ENCODE measurements at places on chromosomes 13 and 19.
A peak's percentile ranks its signal among the peaks of the same experiment; 100 is the strongest.

GRCh38 chr19:7006135-7006704, 15.0 kb downstream of the MBD3L2B start:
- DNase-seq: no peak

DNA sequence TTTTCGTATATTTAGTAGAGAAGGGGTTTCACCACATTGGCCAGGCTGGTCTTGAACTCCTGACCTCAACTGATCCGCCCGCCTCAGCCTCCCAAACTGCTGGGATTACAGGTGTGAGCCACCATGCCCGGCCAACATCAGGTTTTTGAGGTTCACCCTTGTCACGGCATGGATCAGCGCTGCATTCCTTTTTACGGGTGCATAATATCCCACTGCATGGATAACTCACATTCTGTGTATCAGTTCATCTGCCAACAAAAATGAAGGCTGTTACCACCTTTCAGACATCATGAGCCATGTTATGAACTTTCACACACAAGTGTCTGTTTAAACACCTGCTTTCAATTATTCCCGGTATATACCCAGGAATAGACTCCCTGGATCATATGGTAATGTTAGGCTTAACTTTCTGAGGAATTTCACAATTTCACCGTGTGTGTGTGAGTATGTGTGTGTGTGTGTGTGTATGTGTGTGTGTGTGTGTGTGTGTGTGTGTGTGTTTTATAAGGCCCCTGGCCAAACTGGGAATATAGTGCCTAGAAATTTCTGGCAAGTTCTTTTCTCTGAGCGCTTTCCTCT, 52.2 kb downstream of the AP1M1 start:
- DNase-seq: no peak

- peak; percentile 20 for DNase-seq
Measured at GRCh38 chr19:52896431-52897137, 851 bp downstream of the ZNF320 start.

DNA sequence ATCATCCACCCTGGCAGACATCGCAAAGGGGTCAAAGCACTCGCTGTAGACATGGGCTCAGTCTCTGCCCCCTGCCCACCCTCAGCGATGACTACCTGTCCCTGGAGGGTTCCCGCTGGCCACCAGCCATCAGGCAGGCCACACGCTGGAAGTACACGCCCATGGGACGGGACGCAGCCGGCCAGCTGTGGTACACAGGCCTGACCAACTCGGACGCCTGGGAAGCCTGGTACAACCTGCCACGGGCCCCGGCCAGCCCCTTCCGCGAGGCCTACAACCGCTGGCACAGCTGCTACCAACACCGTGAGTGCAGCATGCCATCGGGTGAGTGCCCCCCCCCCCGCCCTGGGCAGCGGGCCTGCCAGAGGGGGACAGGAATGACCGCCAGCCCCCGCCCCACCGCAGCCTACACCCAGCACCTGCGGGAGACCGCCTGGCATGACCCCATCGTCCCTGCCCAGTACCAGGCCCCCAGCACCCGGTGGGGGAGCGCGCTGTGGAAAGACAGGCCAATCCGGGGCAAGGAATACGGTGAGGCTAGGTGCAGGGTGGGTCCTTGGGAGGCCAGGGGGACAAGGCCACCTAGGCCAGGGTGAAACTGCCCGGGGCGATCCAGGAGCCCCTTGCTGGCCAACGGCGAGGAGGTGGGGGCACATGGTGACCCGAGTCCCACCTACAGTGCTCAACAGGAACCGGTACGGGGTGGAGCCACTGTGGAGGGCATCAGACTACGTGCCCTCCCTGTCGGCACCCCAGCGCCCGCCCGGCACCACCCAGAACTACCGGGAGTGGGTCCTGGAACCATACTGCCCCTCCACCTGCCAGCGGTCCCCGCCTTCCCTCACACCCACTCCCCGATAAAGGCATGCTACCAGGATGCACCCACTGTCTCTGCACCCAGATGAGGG, 4.4 kb downstream of the TEKTIP1 start:
- DNase-seq: no peak

DNA sequence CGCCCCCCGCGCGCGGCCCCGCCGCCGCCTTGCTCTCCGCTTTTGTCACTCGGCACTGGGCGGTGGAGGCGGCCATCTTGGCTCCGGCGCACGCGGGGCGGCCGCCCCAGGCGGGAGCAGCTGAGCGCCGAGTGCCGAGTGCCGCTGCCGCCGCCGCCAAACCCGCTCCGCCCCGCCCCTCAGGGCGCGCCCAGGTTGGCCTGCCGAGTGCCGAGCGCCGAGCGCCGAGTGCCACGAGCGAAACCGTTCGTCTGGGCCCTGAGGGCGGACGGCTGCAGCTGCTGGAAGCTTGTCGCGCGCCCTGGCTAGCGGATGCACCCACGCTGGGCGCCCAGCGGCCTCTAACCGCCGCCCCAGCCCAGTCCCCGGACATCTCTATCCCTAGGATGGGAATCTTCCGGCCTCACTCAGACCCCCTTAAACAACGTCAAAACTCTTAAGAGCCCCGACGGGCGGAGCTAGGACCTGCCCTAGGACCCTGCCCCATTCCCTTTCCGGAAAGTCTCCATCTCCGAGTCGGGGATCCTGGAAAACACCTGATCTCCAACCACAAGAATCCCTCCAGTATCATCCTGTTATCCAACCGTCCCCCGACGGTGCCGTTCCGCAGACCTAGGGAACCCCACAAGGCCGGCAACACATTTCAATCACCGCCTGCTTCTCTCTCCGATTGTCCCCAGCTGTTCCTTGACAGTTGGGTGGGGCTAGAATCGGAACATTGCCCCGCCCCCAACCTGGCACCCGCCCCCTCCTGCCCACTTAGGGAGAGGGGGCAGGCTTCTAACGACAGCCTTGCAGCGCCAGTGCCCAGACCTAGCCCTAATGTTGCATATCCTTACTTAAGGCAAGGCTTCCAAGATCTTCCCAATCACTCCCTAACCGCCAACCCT, 14.1 kb upstream of the AKAP8L start:
- DNase-seq: peak; percentile 95

GRCh38 chr13:92313382-92313781, 913.2 kb upstream of the GPC6 start:
- DNase-seq: no peak

DNA sequence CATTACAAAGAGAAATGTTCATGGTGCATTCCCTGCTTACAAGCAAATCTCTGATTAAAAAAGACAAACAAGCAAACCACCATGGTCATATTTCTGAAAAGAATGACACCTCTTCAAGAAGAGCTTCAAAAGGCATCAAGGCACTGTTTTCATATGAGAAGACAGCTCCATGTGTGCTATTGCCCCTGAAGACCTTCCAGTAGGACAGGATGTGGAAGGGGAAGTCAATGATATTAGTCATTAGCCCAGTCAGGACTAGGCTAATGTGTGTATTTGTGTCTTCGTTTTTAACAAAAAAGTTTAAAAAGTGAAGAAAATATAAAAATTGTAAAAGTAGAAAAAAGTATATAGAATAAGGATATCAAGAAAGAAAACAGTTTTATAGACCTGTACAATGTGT, 534.7 kb upstream of the ARGLU1 start:
- no peak for DNase-seq

DNA sequence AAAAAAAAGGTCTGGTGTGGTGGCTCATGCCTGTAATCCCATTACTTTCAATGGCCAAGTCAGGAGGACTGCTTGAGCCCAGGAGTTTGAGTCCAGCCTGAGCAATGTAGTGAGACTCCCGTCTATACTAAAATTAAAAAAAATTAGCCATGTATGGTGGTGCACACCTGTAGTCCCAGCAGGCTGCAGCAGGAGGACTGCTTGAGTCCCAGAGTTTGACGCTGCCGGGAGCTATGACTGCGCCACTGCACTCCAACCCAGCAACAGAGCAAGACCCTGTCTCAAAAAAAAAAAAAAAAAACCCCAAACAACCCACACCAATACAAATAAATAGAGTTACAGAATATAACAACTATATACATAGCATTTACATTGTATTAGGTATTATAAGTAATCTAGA, 65.7 kb downstream of the MICU2 start:
- no peak for DNase-seq

DNA sequence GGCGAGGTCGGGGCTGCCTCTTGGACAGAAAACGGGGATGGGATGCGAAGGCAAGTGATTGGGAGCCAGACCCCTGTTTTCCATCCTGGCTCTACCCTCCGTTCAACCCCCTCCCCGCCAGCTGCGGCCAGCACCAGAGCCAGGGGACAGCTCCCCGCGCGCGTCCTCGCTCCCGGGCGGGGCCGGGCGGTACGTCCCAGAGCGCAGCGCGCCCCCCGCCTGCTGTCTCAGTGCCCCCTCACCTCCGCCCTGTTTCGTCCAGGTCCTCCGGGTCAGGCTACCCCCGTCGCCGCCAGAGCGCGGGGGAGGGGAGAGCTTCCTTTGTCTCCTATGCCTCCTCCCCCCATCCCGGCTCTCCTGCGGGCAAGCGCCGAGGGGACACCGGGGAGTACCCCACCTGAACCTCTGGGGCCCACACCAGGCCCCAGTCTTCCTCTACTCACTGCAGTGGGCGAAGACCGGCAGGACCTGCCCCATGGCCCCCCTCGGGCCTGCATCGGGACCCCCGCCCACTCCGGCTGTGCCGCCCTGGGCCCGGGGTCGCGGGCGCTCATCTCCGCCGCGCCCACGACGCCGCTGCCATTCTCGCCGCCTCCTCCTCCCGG, 396 bp downstream of the RTN2 start:
- DNase-seq: peak; percentile 89

GRCh38 chr19:39546599-39546998, 6.6 kb upstream of the EID2 start:
- DNase-seq: no peak

- DNase-seq: no peak
Measured at GRCh38 chr19:309206-309565, 18.0 kb upstream of the PLPP2 start.

DNA sequence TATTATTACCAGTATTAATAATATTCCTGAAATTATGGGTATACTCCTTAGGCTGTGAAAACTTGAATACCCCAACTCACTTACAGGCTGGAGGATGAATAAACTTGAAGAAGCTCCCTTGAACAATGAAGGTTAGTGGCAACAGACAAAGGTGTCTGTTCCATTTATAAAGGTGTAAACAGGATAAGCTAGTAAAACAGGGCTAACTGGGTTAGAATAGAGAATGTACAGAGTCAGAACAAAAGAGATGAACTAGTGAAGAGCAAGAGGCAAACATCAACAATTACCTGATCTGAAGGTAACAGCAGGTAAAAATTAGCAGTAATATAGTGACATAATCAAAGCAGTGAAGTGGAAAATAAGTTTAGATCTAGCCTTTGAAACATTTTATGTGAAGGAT, 23.2 kb downstream of the MICU2 start:
- no peak for DNase-seq

DNA sequence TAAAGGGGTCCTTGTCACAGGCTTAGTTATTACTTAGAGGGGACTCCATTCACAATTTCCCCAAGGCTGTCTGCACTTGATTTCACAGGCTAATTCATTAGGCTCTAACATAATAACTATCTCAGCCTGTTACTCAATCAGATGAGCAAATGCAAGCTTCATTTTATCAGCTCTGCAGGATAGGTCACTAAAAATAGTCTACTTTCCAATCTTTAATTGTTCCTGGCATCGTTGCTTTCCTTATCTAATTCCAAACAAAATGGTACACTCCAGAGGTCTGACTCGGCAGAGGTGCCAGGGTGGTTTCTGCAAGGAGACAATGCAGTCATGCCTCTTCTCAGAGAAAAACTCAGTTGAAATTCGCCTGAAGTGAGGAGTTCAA, 69.7 kb upstream of the SLC15A1 start:
- no peak for DNase-seq

- no peak for DNase-seq
Measured at GRCh38 chr19:31470229-31470939, 121.1 kb upstream of the TSHZ3 start.

GRCh38 chr19:45529420-45529785, 22.1 kb downstream of the VASP start:
- no peak for DNase-seq

GRCh38 chr13:94710881-94711560, 1.3 kb downstream of the SOX21 start:
- peak; percentile 60 for DNase-seq

DNA sequence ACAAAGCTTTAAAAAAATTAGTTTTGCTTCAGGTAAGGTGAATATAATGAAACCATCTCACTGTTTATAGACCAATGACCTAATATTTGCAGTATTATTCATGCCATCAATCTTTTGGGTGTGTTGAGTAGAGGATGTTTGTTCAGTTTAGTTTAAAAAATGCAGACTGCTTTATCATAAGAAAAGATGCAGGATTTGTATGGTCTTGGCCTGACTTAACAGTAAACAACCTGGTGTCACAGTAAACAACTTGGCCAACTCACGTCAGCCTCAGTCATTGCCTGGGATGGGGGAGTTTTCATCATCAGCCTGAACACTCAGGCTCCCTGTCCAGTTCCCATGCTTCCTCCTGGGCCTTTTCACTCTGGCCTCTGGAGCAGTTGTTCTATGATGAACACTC, 55.1 kb downstream of the LMO7 start:
- DNase-seq: no peak

DNA sequence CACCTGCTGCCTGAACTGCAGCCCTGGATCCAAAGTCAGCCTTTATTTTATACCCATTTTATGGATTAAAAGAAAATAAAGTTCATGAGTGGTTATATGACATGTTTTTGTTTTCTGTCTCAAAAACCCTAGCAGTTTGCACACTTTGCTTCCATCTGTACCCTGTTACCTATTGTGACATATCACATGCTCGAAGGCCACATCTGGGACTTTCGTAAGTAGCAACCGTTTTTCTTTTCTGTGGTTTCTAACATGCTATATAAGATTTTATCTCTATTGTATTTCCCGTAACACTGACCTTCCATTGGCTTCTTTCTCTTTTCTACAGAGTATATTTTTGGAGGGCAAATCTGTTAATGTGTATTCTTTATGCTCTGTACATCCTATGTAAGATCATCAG, 1007.2 kb downstream of the PCDH9 start:
- DNase-seq: no peak

GRCh38 chr13:28408235-28408848, 86.6 kb downstream of the FLT1 start:
- peak; percentile 21 for DNase-seq

- no peak for DNase-seq
Measured at GRCh38 chr19:663682-664117, 686 bp upstream of the RNF126 start.

DNA sequence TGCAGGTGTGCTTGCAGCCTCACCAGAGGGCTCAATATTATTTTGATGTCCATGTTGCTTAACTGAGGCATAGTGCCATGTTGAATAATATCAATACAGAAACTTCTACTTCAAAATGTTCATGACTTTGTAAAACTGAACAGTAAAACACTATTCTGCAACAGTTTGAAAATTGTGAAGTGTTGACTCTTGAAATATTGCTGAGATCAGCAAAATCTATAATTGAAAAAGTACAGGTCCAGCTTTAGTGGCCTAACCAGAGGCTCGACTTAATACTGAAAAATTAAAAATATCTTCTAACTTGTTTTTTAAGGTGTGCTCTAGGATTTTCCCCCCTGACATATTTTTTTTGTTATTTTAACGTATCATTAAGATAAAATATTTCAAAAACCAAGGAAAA, 1460.7 kb downstream of the EFNB2 start:
- no peak for DNase-seq

- DNase-seq: no peak
Measured at GRCh38 chr19:18781885-18782527, 9.1 kb downstream of the COMP start.

- no peak for DNase-seq
Measured at GRCh38 chr13:30577401-30577852, 40.3 kb upstream of the USPL1 start.

- no peak for DNase-seq
Measured at GRCh38 chr13:81394640-81395039, 1053.7 kb upstream of the SPRY2 start.

Data from nephron progenitor cell (in vitro differentiated cells).